ENCODE measurements at places on chromosomes 3 and 15.
A peak's percentile ranks its signal among the peaks of the same experiment; 100 is the strongest.

GRCh38 chr3:155556531-155556930, 188.3 kb downstream of the PLCH1 start:
- DNase-seq: no peak

DNA sequence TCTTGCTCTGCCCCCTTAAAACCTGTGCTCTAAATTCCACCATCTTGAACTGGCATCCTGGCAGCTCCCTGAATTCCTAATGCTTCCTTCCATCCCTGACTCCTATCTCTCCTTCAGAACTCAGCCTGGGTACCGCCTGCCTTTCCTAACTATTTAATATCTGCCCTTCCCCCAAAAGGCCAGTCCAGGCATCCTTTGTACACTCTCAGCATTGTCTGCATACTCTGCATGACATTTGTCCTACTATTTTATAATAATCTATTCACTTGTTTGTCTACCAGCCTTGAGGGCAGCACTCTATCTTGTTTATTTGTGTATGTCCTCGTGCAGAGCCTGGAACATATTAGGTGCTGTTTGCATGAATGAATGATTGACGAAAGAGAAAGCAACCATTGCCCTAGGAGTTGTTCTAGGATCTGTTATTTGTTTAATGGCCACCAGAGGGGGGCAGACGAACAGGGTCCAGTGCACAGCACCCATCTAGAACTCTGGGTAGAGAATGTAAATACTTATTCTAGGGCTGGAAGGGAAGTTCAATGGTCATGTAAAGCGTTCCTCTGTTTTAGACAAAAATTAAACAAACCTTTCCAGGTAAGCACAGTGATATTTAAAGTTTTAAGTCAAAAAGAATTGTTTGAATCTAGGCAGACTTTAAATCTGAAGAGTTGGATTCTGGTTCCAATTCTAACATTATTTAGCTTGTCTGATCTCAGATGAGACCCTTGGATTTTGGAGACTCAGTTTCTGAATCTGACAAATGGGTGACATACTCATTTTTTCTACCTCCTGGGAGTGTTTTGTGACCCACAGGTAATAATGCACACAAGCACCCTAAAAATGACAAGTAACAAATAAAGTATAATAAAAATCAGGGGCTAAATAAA, 125.8 kb upstream of the GALNT15 start:
- peak; percentile 7 for DNase-seq

DNA sequence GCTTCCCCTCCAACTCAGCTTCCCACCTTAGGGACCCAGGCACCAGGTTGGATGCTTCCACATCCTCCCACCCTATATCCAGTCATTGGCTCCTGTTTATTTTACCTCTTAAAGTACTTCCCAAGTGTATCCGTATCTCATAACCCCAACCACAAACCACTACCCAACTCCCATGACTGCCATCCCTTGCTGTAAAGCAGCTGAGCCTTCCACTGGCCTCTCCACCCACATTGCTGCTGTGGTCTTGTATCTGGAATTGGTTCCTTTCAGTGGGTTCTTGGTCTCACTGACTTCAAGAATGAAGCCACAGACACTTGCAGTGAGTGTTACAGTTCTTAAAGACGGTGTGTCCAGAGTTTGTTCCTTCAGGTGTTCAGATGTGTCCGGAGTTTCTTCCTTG, 79.8 kb upstream of the HRH1 start:
- no peak for DNase-seq

DNA sequence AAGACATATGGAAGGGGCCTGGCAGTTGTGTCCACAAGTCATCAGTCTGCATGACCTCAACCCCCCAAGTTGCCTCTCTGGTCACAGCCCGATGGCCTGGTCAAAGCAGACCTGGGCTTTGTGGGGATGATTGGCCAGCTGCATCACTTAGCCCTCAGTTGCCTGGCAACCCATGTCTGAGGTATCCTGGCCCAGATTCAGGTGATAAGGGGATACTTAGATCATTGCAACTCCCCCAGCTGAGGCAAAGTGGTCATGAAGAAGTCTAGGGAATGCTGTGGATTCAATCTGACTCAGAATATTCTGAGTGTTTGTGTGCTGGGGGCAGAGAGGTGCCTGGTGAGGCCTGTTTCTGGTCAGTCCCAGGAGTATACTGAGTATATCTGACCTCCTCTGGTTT, 5.0 kb downstream of the GPR156 start:
- no peak for DNase-seq

- no peak for DNase-seq
These were observed 104.2 kb upstream of the SLC7A14 start for GRCh38 chr3:170689893-170690660.

DNA sequence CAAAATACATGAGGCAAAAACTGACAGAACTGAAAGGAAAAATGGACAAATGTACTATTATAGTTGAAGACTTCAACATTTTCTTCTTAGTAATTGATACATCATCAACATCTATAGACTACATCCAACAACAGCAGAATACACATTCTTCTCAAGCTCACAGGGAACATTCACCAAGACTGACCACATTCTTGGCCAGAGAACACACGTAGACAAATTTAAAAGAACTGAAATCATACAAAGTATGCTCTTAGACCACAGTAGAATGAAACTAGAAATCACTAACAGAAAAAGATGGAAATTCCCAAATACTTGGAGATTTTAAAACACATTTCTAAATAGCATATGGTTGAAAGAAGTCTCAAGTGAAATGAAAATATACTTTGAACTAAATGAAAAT, 55.1 kb upstream of the NSMCE3 start:
- no peak for DNase-seq
